ENCODE measurements at places on chromosomes 5 and 9.

- DNase-seq, result no peak
Observed at GRCh38 chr9:109349421-109349846, 28.6 kb upstream of the EPB41L4B start.

DNA sequence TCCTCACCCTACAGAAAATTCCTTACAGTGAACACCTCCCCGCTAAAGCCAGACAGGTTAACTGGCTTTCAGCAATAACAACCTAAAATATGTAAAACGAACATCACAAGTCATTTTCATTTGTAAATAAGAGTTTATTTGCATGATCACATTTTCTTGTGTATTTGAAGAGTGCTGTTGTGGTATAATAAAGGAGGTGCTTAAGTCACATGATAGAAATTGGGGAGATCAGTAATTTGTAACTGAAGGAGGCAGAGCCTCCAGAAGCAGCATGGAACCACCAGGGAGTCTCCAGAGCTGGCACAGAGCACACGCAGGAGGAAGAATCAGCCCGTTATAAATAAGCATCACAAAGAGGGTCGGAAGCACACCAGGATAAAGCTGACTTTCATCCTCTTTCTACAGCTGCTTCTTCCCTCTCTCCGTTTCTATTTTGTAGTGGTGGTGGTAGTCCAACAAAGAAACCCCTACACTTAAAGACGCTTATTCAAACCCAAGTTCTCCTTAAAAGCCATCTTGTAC, 210.6 kb downstream of the MAPKAP1 start:
- DNase-seq, result no peak

DNA sequence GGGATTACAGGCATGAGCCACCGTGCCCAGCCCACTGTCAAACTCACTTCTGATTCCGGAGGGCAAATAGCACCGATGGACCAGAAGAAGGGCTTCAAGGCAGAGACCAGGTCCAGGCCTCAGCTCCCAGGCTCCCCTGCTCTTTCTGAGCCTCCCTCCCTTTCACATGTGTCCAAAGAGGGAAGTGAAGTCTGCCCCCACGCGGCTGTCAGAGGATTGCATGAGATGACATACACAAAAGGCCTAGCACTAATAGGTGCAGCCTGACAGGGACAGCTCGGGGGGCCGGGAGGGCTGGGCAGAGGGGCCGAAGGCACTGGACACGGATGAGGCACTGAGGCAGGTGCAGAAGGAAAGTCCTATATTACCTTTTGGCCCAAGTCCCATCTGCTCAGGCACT, 16.1 kb downstream of the FBP1 start:
- no peak for DNase-seq

DNA sequence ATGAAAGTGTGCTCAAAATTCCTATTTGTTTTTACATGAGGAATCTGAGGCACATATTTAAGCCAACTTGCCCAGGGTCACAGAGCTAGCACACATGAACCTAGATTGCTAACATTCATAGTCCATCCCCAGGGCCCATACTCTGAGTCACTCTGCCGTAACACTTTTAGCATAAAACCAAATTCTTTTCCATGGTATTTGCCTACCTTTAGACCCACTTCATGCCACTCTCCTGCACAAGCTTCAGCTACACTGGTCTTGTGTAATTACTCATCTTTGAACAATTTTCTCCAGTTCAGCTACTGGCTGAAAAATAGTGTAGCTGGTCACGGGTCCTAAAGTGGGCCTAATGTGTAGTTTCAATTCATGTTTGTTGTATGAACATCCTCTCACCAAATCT, 200.7 kb downstream of the SLC12A2 start:
- DNase-seq, result no peak

DNA sequence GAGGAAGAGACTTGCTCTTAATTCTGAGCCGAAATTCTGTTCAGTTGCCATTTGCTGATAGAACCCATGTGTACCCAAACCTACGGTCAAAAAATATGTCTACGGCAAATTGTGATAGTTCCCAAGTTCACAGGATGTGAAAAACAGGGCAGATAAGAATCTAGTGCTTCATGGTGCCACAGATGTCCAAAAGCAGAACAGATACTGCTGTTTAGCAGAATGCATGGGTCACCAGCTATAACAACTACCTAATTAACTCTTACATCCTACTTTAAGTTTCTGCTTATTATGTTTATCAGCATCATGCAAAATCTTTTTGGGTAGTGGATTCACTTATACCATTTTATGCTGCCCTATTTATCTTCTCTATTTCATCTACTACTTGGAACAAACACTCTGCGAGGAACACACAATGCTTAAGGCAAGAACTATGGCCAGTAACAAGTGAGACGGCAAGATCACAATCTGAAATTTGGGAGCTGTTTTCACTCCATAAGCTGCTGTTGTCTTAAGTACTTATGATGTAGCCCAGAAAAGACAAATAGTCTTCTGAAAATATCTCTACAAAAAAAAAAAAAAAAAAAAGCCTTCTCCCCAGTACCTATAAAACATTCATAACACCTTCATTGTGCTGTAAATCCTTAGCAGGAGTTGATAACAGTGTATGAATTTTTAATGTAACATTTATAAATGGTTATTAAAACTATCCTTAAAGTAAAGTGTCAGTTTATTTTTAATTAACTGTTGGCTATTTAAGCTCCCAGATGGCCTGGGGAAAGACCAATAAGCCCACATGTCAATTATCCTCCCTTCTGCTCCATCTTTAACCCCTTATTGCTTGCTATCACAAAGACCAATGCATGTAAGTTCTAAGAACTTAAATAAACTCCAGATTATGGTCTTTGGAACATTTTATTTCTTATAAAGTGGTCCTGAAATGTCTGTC, 232.3 kb downstream of the TLR4 start:
- DNase-seq, result no peak
